ENCODE measurements at places on chromosomes 3 and 15.

GRCh38 chr3:110504901-110505300 lies 566.7 kb upstream of the NECTIN3 start:
- DNase-seq = no peak

GRCh38 chr3:59341459-59341858 lies 291.6 kb upstream of the CFAP20DC start:
- DNase-seq = no peak

- DNase-seq = no peak
Observed at GRCh38 chr3:108006077-108006771, 84.6 kb downstream of the CD47 start.

- DNase-seq = no peak
Observed at GRCh38 chr3:196471551-196471950, 32.0 kb downstream of the RNF168 start.

- DNase-seq = no peak
Observed at GRCh38 chr3:116429479-116430269, 15.6 kb downstream of the LSAMP start.

DNA sequence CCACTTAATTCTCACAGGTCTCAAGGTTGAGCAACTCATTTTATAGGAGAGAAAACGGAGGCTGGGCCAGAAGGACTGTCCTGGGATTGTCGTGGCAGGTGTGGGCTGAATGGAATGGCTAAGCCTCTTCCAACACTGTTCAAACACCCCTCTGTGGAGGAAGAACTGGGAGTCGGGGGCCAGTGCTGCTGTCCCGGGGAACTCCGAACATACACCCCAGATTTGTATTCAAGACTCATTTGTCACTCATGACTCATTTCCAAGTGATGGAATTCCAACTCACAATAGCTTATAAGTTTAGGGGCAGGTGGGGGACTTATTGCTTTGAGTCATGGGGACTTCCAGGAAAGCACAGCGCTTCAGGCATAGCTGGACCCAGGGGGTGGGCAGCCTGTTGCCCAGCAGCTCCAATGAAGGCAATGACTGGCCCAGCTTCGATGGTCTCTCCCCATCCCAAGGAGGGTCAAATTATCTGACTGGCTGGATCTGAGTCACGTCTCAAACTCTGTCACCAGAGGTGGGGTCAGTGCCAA lies 72.5 kb downstream of the TM2D3 start:
- no peak for DNase-seq

- no peak for DNase-seq
Observed at GRCh38 chr3:124631727-124632126, 98.5 kb upstream of the UMPS start.

DNA sequence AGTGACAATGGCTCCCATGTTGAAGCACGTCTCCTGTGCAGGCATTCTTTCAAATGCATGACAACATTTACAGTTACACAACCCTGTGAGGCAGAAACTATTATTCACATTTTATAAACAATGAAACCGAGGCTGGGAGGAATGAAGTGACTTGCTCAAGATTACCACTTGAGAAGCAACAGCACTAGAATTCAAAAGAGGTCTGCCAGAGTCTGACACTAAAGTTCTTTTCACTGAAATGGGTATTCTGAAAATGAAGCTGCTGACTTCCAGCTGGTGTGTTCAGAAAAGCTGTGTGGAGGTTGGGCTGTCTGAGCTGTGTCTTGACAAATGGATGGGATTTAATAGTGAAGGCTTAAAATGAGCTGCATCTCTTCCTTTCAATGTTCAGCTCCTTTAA lies 104.4 kb downstream of the THSD4 start:
- DNase-seq = no peak

DNA sequence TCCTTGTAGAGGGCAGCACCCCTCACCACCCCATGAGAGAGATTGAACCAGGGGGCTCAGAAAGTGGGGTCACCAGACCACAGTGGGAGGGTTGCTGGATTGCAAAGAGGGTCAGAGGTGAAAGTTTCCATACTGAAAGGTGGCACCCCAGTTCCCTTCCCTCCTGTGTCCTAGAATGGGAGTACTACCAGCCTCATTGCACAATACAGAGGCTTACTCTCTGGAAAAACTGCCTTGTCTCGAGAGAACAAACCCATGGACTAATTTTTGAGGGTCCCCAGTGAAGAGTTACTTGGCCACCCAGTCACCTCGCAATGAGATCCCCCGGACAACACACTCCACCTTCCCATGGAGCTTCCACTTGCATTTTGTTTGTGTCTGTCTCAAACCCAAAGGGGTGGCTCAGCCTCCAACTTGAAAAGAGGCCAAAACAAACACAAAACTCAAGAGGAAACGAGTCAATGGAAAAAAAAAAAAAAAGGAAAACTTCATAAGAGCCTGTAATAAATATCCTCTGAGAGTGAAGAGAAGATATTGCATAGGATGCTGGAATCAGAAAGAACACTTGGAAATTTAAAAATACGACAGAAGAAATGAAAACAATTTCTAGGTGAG lies 18.6 kb downstream of the MESP2 start:
- no peak for DNase-seq

GRCh38 chr15:39581793-39582285 lies 960 bp downstream of the THBS1 start:
- peak; percentile 46 for DNase-seq

- peak; percentile 85 for DNase-seq
Observed at GRCh38 chr15:90063770-90064247, 38.5 kb downstream of the IDH2 start.

DNA sequence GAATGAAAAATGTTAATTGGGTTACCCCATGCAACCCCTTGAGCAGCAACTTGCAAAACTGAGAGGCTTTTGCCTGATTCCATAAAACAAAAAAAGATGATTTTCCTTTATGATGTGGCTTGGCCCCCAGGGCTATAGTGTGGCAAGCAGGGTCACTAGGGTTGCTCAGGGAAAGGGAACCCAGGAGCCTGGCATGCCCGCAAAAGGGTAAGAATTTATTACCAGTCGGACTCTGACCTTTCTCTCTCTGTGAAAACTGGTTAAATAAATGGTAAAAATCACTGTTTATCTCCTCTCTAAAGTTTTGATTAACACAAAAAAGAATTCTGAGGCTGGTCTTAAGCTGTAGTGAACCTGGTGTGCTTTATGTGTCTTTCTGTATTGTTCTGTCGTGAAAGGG lies 37.7 kb upstream of the SEC61A1 start:
- DNase-seq = no peak

DNA sequence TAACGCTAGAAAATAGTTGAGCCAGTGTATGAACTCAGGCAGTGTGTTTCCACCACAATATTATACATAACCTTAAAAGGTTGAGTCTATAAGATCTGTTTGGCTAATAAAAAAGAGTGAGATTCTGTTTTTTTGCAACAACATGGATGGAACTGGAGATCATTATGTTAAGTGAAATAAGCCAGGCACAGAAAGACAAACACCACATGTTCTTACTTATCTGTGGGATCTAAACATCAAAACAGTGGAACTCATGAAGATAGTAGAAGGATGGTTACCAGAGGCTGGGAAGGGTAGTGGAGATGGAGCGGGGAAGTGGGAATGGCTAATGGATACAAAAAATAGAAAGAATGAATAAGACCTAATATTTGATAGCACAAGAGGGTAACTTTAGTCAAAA lies 150.7 kb downstream of the GABRG3 start:
- DNase-seq = no peak

DNA sequence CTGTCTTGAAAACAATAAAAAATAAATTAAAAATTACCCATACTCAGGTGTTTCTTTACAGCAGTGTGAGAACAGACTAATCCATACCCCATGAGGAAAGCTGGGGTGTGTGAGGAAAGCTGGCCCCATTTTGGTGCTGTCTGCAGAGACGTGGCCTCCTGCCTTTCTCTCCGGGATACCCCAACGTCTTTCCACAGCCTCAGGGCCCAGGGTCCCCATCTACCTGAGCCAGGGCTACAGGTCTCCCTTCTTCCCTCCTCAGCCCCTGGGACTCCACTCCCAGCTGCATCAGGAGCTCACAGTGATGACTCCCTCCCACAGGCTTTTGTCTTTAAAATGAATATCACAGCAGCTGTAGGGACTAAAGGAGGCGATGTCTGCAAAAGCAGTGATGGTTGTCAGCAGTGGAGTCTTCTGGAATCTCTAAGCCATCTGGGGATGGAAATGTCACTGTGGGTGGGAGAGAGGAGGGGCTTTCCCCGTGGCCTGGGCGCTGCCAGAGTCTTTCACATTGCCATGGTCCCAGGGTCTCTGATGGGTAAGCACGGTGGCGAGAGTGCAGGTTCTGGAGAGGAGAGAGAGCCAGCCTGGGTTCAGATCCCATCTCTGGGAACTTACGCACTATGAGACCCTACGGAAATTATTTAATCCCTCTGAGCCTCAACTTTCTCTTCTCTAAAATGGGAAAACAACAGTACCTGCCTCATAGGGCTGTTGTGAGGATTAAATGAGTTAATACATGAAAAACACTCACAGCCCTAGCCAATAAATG lies 259.3 kb downstream of the PLCL2 start:
- no peak for DNase-seq

Data from HL-60 (cell line).